Pulmonary artery endothelial cell (primary cell): ENCODE measurements at places on chromosomes 12 and 14. TPM values are rescaled to one million over a fixed set of nuclear protein-coding genes. Genes with fewer than 3 reads are reported as not detected.

Gene SRRM4
- total RNA-seq: not detected in 2 replicates

- no peak for DNase-seq
These were observed 201.2 kb downstream of the NELL2 start for GRCh38 chr12:44674875-44675274.

Gene PLXNC1
- total RNA-seq: 0.53 and 0.71 TPM in 2 replicates

Gene GPR84
- not detected in 2 replicates for total RNA-seq

DNA sequence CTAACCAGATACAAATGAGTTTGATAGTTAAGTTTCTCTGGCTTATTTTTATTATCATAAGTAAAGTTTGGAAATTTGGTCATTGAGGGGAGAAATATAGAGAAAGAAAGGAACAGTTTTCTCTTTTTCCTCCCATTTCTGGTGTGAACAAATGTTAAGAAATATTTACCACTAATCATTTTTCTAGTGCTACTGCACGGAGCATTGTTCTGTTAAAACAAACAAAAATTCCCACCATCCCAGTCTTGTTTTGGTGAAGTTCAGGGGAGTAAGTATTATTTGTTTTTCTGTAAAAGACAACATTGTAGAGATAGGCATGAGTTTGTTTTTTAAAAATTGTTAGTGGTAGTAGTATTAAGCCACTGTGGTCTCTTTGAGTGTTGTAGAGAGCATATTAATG lies 135.3 kb downstream of the FGD4 start:
- DNase-seq: no peak

DNA sequence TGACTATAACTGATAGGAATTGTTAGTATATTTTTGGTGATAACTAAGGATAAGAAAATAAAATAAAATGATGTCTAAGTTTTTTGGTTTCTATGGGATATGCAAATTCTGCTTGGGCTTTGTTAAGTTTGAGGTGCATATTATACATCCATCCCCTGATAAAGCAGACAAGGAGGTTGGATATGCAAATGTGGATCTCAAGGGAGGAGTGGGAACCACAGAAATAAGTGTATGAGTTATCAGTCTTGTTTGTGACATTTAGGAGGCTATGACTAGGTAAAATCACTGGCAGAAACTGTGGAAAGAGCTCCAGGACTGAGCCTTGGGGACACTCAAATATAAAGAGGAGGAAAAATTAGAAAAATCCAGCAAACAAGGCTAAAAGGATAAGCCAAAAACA lies 719.4 kb downstream of the RERGL start:
- no peak for DNase-seq

DNA sequence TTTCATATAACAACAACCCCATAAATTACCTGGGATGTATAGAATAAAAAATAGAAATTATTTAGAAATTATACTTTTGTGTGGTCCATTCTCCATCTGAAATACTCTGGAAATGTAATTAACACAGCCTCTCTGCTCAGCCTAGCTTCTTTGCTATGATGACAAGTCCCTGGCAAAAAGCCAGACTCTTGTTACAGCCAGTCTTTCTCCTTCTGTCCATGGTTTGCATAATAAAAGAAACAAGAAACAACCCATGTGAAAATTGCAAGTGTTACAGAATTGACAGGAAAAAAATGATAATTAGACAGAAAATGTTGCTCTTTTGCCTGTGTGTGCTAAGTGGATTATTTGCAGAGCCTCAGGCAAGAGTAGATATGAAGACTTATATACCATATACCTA lies 61.3 kb downstream of the C12orf50 start:
- DNase-seq: no peak

Gene C14orf39
- total RNA-seq: 0.26 TPM in 1 of 2 replicates, not detected in the other

- DNase-seq: no peak
These were observed 26.5 kb upstream of the PLD4 start for GRCh38 chr14:104898195-104898558.

- no peak for DNase-seq
These were observed 660 bp upstream of the HCFC2 start for GRCh38 chr12:104063712-104064030.

Gene C12orf50
- total RNA-seq: 0.07 TPM in 1 of 2 replicates, not detected in the other

Gene CCDC197
- total RNA-seq: not detected in 2 replicates

DNA sequence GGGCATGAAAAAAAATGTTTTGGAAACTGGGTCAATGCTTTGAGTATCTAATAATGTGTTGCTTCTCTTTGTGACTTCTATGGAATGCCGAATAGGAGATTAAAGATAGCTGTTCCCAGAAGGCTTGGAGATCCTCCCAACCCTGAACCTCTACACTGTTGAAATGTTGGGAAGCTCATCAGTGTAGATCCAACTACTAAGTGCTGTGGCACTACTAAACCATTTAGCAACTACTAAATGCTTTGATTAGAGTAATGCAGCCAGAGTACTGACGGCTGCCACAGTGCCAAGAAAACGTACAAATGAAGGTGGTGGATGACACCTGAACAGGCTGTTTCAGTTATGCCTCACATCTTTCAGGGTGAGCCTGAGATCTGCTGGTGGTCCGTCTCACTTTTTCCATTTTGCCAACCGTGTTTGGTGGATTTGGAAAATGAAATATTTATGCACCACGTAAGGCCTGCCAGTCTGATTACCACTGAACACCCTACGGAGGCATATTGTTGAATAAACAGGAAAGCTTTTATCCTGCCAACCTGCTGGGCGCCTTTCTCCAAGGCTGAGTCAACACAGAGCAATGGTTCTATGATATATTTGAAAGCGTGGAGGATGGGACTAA lies 938.0 kb upstream of the FLRT2 start:
- no peak for DNase-seq

DNA sequence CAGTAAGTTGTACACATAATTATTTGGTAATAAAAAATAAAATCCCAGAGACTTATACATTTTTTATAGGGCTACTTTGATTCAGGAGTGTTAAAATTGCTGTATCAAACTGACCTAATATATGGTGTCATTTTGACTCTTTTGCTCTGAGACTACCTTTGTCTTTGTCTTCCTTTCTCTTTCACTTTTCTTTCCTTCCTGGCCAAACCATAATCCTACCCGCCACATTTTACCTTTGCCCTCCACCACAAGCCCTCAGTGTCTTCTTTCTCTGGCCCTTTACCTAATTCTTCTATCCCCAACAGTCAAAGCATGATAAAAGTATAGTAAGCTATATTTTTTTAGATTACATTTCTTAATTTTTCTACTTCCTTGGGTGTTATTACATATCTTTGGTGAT lies 62.0 kb downstream of the CAND1 start:
- DNase-seq: no peak

Gene KLRG1
- 7.9 and 10.0 TPM in 2 replicates for total RNA-seq

DNA sequence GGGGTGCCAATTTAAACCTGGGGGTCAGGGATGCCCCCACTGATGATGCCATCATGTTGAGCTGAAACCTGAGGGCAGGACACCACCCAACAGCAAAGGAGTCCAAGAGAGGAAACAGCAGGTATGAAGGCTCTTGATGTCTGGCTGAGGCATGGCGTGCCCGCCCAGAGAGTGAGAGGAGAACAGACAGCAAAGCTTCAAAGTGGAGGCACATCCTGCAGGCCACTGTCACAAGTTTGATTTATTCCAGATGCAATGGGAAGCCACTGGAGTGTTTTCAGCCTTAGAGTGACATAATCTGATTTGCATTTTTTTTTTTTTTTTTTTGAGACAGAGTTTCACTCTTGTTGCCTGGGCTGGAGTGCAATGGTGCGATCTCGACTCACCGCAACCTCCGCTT lies 34.8 kb downstream of the IRF2BPL start:
- DNase-seq: no peak

Gene GPN3
- total RNA-seq: 19.7 and 37.7 TPM in 2 replicates

GRCh38 chr14:24259282-24260025 lies 3.5 kb downstream of the TGM1 start:
- DNase-seq: no peak

Gene SYCP3
- under 0.01 and 0.18 TPM in 2 replicates for total RNA-seq

DNA sequence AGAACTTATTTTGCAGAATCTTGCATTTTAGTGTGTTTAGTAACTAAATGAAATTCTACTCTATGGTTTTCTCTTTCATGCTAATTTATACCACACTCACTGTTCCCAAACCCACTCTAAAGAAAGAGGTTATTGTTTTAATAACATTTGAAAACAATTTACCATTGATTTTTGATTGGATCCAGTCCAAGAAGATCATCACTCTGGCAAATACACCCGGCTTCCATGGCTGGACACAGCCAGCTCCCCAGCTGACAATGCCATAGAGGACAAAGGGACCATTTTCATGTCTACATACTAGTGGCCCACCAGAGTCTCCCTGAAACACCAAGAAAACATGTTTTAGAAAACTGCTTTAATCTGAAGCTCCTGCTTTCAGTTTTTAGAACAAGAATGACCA lies 42.4 kb downstream of the OVCH1 start:
- DNase-seq: no peak

DNA sequence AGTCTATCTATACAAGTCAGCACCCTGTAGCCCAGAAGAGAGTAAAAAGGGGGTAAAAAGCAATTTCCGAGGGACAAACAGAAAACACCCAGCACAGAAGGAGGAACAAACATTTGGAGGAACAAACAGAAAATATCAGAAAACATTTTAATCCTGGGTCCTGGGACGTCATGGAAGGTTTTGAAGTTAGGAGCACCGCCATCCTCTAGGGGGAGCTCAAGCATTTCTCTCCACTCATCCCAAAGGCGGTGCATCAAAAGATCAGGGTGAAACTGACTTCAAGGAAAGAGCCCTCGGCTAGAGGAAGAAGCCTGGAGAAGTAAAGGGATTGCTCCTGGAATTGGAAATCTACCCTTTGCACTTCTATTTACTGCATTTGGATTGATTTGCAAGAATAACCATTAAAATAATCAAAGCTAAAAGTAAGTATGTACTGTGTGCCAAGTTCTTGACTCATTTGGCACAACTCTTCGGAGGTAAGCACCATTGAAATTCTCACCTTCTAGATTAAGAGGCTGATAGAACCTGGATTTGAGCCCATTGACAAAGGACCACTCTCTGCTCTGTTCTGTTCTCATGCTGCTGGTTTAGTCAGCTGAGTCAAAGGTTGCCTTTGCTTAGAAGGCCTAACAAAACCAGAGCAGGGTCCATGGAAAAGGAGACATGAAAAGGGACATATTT lies 17.2 kb upstream of the POC1B start:
- DNase-seq: no peak

- DNase-seq: no peak
These were observed 156.8 kb upstream of the HIF1A start for GRCh38 chr14:61538464-61539022.

GRCh38 chr12:122368361-122369073 lies 54.0 kb downstream of the CLIP1 start:
- DNase-seq: no peak

DNA sequence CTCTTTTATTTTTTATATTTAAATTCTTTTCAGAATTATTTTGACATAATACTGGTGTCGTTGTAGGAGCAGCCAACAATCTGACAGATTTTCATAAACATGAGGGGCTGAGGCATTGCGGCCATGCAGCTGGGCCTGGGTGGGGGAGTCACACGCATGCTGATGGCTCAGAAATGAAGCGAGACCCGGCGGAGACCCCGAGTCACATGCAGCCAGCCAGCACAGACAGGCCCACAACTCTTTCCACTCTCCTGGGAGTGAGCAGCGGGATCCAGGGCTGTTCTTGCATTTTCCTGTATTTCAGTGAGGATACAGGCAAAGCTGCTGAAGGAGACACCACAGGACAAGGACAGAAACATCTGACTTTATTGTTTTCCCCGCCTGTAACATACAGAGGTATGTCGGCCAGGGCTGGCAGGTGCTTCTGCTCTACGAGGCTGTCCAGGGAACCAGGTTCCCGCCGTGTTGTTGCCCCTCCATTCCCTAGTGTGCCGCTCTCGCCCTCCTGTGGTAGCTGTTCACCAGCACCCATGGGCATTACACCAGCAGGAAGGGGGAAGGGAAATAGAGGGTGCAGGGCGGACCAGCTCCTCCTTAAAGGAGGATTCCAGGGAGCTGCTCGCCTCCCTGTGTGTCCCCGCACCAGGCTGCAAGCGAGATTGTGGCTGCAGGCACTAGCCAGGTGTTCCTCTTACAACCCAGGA lies 30.5 kb downstream of the FZD10 start:
- no peak for DNase-seq

DNA sequence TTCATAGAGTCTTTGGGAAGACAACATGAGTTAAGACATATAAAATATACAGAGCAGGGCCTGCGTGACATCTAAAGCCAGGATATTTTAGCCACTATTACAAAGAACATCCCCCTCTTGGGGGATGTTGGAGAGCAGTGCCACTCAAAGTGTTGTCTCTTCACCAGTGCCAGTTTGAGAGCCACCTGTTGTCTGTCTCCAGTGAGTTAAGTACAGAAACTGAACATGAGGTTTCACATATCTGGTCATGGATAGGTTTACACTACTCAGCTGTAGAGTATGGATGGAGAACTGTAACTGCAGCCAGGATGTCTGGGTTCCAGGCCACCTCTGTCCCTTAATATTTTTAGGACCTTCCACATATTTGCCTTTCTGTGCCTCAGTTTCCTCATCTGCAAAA lies 39.1 kb downstream of the RNFT2 start:
- no peak for DNase-seq

DNA sequence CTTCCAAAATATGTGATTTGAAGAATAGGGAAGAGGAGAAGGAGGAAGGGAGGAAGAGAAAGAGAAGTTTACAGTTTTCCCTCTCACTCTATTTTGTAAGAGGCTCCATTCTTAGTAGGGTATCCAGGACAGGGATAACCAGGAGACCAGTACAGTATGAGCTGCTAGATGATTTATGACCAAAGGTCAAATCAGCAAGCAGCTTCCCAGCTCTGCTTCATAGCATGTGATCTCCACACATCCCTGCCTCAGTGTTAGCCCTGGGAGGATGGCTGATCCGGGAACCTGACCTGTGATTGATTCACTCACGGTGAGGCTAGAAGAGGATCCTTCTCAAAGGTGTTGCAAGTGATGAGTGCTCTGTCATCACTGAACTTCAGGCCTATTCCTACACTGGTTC lies 16.6 kb downstream of the RDH12 start:
- DNase-seq: no peak

DNA sequence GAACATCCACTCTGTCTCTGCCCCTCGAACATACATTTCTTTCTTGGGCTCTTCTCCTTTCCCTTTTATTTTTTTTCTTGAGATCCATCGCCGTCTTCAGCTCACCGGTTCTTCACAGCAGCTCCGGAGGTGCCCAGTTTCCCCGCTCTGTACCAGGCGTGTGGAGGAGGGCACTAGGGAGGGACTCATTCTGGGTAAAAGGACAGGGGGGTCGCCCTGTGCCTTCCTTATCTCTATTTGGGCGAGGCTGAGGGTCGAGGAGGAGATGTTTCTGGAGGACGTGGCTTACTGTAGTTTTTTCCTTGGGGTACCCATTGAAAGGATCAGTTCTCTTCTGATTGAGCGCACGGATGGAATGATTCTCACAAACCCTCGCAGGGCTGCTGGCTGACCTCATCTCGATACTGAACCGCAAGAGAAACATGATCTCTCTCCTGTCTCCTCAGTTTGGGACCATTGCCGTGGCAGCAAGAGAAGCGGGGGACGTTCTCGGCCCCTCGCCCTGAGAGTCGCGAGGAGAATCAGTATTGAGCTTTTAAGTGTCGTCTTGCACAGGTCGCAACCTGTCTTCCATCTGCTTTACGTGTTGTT lies 386 bp downstream of the LIN52 start:
- DNase-seq: no peak

DNA sequence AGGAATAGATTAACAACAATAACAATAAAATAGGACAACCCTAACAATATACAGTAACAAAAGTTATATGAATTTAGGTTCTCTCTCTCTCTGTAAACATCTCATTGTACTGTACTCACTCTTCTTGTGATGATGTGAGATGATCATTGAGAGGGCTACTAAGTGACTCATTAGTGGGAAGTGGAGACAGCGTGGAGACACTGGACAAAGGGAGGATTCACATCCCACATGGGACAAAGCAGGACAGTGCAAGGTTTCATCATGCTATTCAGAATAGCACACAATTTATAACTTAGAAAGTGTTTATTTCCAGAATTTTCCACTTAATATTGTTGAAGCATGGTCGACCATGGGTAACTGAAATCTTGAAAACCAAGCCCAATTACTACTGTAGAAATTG lies 26.0 kb upstream of the SPATA7 start:
- DNase-seq: no peak
